ENCODE measurements at places on chromosomes 3 and 15.

- peak; percentile 81 for DNase-seq
Observed at GRCh38 chr15:34337557-34338306, at the start of gene SLC12A6. Gene SLC12A6, minus strand, starts transcription at chr15:34337781. Its CDS starts 1,101 bp downstream, at chr15:34336680.

- DNase-seq, result no peak
Observed at GRCh38 chr3:10376353-10376752, 55.4 kb upstream of the SEC13 start.

GRCh38 chr3:170222647-170223541, 670 bp downstream of the PRKCI start:
- no peak for DNase-seq

DNA sequence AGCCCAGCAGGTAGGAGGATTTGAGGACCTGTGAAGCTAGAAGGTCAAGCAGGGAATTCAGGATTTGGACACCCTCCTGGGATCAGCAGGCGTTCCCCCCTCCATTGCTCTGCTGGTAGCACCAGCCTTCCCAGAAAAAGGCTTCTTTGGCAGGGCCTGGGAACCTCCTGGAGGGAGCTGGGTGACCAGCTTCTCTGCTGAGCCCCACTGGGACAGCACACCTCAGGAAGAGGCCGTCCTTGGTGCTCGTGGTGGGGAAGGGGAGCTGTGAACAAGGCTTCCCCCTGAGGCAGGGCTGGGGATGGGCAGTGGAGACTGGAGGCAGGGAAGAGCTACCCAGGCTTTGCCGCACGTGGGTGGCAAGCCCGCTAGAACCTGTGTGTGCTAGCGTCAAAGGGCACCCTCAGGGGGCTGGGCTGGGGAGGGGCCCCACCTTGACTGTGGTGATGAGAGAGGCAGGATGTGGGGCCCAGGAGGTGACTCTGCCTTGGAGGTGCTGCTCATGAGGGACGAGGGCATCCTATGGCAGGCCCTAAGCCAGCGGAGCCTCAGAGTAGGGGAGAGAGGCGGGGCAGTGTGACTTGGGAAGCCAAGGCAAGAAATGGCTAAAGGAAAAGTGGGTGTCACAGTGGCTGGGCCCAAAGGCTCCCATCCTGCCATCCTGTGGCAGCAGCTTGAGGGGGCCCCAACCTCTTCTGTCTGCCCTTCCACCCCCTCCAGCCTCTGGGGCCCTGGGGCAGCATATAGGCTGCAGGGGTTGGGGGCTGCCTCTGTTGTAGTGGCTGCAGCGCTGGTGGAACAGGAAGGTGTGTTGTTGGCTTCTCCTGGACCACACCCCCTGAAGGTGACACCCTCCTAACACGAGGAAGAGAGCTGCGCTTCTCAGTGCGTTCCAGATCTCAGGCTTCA, 20.7 kb downstream of the KLF13 start:
- no peak for DNase-seq

DNA sequence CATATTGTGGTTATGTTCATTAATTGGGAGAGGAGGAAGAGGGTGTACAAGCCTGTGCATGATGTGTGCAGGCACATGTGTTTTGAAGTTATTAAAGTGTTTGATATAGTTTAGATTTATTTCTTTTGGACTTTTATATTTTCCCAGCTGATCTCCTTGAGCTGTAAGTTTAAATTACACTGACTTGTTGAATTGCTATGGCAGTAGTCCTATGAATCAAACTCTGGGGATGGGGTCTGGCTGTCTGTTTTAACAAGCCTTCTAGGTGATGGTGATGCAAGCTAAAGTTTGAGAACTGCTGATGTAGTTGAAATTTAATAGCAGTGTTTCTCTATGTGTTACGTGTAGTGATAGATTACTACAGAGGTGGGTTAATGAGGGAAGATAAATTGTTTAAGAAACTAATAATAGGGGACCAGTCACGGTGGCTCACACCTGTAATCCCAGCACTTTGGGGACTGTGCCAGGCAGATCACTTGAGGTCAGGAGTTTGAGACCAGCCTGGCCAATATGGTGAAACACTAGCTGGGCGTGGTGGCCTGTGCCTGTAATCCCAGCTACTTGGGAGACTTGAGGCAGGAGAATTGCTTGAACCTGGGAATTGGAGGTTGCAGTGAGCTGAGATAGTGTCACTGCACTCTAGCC, 7.0 kb downstream of the ARIH1 start:
- no peak for DNase-seq

- no peak for DNase-seq
Observed at GRCh38 chr3:3729261-3729660, 70.0 kb upstream of the LRRN1 start.

DNA sequence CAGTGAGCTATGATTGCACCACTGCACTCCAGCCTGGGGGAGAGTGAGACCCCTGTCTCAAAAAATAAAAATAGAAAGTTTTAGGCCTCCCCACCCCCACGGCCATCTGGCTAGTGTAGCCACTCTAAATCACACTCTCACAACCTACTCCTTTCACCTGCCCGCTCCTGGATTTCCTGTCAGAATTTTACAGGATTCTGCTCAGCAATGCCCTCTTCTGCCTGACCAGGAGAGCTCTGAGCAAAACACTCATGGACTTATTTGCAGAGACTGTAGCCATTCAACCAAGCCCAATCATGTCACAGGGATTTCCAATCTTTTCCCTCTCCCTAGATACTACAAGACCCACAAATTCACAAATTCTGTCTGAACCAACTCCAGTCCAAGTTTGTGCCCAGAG, 242.6 kb upstream of the TPRG1 start:
- DNase-seq, result no peak

DNA sequence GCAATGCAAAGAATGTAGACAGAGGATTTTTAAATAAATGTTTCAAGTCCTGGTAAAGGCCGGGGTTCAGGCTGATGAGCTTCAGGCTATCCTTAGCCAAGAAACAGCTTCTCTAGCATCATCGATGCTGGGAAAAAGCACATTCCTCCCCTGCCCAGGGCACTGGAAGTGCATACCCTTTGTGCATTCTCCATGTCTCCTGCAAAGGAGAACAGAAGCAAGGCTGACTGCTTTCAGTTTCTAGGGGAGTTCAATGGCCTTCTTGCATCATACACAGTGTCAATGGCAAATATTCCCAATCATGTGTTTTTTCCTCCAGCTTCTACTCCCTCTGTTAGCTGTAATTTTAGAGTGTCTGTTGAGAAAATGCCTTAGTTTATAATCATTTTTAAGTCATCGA, 59.9 kb downstream of the GPR176 start:
- no peak for DNase-seq

Data from GOT3 (cell line).